ENCODE measurements at places on chromosomes 1 and 21.
A peak's percentile ranks its signal among the peaks of the same experiment; 100 is the strongest.

DNA sequence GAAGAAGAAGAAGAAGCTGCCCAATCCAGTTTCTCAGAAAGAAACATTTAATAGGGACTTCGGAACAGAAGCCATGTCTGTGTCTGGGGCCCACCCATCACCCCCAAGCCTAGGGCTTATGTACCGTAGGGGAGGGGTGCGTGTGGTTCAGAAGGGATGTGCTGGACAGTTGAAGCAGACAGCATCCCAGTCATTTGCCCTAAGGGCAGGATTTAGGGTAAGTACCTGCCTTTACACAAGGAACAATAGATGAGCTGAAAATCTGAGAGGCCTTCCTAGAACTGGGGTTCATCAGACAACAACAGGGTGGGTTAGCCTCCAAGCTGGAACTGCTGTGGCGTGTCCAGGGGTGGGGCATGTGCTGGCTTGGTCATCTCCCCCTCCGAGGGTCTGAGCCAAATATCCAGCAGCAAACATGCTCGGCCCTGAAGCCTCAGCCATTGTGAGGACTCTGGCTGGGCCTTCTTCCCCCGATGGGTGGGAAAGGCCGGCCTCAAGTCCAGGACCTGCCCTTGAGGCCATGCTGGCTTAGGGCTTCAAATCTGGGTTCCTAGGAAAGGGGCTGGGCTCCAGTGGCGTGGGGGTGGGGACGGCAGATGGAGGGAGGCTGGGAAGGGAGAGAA, 12.1 kb downstream of the CSTB start:
- DNase-seq = no peak

DNA sequence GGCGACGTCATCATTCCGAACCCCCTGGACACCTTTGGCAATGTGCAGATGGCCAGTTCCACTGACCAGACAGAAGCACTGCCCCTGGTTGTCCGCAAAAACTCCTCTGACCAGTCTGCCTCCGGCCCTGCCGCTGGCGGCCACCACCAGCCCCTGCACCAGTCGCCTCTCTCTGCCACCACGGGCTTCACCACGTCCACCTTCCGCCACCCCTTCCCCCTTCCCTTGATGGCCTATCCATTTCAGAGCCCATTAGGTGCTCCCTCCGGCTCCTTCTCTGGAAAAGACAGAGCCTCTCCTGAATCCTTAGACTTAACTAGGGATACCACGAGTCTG, 10.0 kb downstream of the PROX1 start:
- DNase-seq = no peak

DNA sequence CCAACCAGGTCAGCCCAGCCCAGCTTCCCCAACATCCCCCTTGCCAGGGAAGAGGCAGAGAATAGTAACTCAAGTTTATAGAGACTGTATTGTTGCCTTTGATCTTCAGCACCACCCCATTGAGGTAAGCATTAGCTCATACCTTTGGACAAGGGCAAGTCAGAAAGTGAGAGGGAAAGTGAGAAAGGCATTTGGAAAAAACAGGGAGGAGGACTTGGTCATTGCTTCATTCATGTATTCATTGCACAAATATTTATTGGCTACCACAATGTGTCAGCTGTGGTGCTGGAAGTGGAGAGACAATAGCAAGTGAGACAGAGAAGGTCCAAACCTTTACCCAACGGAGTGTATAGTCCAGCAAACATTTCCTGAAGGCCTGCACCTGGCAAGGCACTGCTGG, 561.2 kb downstream of the KIF26B start:
- peak; percentile 92 for DNase-seq

DNA sequence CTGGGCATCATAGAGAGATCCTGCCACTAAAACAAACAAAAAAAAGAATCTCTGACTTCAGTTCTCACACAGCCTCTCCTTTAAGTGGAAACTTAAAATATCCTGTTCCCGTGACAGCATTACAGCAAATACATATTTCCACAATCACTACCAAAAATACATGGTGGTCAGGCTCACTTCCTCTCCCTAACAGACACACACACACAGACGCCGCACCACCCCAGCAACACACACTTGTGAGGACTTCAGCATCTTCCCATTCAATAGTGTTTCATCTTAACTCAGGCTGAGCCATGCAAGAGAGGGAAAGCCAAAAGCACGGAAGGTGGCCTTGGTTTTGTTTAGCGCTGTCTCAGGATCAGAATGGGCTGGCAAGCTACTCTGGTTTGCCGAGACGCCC, 21.9 kb downstream of the KIAA1614 start:
- DNase-seq = no peak

GRCh38 chr1:242743983-242744780, 219.7 kb upstream of the PLD5 start:
- no peak for DNase-seq

DNA sequence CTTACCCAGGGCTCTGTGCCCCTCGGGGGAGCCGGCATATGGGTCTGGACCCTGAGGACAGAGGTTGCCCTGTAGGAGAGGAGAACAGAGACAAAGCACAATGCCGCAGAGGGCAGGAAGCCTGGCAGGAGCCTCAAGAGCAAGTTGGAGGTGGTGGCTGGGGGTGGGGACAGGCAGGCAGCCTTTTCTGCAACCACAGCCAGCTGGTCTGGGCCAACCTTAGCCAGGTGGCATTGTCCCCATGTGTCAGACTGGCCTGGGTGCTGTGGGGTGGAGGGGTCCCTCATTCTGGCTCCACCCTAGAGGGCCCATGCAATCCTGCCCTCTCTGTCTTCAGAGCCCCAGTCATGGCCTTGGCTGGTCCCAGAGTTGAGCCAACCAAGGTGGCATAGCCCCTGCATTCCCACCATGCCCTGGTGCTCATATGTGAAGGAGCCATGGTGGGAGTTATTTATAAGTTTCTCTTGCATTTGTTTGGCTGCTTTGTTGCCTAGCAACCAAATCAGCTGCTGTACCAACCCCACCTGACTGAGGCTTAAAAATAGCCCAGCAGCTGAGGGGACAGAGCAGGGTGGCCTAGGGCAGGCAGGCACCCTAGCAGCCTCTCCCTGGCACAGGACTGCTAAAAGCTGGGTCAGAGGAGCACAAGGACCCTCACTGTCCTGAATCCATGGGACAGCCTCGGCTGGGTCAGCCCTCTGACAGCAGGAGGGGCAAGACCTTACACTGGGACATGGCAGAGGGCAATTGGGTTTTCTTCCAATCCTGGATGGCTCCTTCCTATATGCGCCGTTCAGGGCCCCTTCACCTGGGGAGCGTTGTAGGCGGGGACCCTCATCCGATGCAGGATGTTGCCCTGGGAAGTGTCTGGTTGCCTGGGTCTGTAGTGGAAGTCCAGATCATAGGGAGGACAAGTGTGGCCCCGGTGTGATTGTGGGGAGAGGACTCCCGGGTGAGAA, 19.5 kb downstream of the MAP7D1 start:
- DNase-seq = peak; percentile 63

DNA sequence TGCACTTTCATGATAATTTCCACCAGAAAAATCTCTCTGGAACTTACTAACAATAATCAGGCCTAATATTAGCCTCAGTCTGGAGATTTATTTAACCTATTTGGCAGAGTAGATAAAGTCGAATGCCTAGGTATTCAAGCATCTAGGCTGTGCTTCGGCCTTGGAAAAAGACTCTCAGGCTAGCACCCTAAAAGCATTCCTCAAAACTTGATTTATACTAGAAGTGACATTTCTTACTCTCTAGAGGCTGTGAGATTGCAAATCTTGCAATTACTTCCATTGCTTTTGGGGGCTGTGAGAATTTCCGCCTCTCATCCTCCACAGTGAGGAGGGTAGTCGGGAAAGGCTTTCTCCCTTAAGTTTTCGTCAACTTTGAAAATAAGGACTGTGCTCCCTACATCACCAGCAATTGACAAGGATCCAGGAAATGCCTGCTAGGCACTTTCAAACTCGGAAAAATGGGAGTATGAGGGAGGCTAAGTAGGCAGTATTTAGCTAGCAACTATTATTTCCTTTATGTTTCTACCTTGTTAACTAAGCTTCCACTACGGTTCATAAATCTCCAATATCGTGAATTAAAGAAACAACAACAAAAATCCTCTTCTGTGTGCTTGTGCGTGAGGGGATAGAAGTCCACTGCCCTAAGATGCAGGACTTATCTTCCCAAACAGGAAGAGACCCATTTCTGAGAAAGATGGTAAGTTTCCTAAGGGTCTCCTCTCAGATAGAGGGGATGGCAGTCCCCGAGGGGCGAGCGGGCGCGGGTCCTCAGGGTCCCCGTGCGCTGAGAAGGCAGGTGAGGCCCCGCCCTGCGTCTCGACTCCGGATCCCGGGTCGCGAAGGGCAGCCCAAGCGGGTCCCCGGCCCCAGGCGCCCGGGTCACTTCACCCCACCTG, 1.1 kb upstream of the LMO4 start:
- DNase-seq = no peak

Measured in amniotic epithelial cell (primary cell).